ENCODE measurements at places on chromosomes 12 and 14. TPM values are rescaled to one million over a fixed set of nuclear protein-coding genes. Genes with fewer than 3 reads are reported as not detected.

CLEC1A gene
- total RNA-seq: 0.83 TPM

GRCh38 chr12:63095369-63095980 lies 55.5 kb downstream of the AVPR1A start:
- H3K36me3 ChIP-seq: no peaks in the 10 kb centered on the region
- no peak for DNase-seq
- H3K27ac ChIP-seq: no peak overlapping the region
- no peak overlapping the region for H3K4me3 ChIP-seq

APOF gene
- total RNA-seq: not detected

- H3K4me1 ChIP-seq: no peaks in the 10 kb centered on the region
- no peak overlapping the region for H3K27ac ChIP-seq
- no peak overlapping the region for H3K4me3 ChIP-seq
- no peaks in the 10 kb centered on the region for H3K36me3 ChIP-seq
Observed at GRCh38 chr14:34258318-34258717, 203.7 kb downstream of the SPTSSA start.

DNA sequence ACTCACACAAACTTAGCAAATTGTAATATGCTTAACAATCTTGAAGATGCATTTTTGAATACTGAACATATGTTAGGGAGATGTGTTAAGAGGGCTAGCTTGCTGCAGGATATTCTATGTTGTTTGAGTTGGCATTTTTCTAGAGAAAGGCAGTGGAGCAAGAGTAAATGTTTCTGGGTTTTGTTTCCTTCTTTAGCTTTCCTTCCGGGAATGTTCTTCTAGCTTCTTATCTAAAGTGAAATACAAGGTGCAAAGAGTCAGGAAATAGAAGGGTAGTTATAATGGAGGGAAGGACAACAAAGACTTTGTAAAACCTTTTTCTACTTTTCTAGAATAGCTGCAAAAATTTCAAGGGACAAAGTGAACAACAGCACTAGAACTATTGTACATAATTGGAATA lies 77.6 kb upstream of the KCNH3 start:
- H3K4me1 ChIP-seq: no peaks in the 10 kb centered on the region
- no peak overlapping the region for H3K27ac ChIP-seq
- DNase-seq: no peak
- H3K27me3 ChIP-seq: no peaks in the 10 kb centered on the region
- no peaks in the 10 kb centered on the region for H3K36me3 ChIP-seq

GRCh38 chr12:92732716-92733115 lies 29.9 kb downstream of the PLEKHG7 start:
- no peak overlapping the region for H3K4me3 ChIP-seq
- no peaks in the 10 kb centered on the region for H3K36me3 ChIP-seq
- peaks cover 14% of the 10 kb centered on the region for H3K4me1 ChIP-seq
- no peaks in the 10 kb centered on the region for H3K27me3 ChIP-seq
- DNase-seq: no peak

ENDOU gene
- total RNA-seq: not detected

ITPK1 gene
- 31.0 TPM for total RNA-seq
